ENCODE measurements at places on chromosomes 16 and 17.

- ATAC-seq: no peak
Measured at GRCh38 chr17:68346448-68346847, 55.2 kb downstream of the ARSG start.

DNA sequence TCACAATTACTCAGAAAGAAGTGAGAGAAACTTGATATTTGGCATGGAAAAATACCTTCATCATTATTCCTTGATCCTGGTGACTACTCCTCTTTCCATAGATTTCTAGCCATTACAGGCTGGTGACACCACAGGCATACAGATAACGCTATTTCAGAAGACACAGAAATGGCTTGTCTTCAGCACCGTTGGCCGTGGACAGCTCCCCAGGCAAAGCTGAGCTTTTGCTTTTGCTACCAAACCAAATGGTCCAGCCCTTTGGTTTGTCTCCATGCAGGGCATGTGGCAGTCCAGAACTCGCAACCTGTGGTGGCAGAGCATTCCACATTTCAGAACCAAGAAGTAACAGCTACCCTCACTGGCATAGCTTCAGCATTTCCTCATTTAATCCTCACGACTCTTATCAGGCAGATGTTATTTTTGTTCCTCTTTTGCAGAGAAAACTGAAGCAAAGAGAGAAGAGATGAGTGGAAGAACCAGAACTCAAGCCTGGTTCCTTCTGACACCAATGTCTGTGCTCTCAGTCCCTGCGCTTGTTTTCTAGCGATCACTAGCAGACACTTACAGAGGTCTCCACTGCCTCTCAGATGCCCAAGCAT lies 55.5 kb downstream of the HS3ST4 start:
- ATAC-seq: no peak

DNA sequence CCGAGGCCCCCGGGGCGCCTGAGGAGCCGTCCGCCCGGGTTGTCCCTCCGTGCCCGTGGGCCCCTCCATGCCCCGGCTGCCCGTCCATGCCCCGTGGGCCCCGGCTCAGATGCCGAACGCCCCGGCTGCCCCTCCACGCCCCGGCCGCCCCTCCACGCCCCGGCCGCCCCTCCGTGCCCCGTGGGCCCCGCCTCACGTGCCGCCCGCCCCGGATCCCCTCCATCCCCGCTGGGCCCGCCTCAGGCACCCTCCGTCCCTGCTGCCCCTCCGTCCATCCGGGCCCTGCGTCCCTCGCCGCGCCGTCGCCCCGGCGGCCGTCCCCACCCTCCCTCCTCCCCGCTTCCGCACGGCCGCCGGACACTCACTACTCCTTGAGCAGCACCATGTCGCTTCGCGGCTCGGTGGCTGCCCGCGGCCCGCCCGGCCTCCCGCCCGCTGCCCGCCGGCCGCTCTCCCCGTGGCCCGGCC lies 382 bp downstream of the PITPNA start:
- ATAC-seq: peak; percentile 5

DNA sequence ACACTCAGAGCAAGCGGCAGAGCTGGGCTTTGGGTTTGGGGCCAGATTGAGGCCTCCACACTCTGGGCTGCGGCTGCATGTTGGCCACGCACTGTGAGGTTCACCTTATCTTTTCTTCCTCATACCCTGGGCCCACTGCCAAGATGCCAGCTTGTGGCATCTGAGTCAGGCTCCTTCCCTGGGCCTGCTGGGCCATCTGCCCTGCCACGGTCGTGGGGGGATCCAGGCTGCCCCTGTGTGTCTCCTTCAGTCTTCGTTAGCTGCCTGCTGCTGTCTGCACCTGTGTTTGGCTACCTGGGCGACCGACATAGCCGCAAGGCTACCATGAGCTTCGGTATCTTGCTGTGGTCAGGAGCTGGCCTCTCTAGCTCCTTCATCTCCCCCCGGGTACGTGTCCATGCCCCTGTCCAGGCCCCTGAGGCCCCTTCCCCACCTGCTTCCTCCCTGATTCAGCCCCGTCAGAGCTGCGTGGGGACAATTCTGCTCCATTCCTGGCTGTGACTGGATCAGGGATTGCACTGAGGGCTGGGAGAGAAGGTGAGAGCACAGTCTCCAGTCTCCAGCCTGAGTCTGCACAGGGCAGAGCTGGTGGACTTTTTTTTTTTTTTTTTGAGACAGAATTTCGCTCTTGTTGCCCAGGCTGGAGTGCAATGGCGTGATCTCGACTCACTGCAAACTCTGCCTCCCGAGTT lies 11.2 kb downstream of the SPNS3 start:
- ATAC-seq: peak; percentile 68

- no peak for ATAC-seq
Measured at GRCh38 chr17:10251212-10251948, 53.0 kb upstream of the GAS7 start.

DNA sequence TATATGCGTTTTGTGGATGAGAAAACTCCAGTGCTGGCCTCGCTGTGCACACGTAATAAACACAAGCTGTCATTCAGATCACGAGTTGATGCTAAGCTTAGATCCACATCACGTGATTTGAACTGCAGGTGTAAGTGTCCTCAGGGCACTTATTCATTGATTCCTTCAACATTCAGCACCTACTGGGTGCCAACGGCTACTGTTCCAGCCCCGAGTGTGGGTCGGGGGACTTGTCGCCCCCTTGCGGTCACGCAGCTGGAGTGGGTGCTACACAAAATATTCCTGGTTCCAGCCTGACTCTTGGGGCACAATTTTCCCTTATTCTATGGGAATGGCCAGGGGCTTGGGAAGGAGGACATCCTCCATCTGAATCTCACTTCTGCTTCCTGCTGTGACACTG lies 29.9 kb upstream of the GINS2 start:
- no peak for ATAC-seq

- ATAC-seq: no peak
Measured at GRCh38 chr17:992933-993332, 4.0 kb upstream of the TIMM22 start.

DNA sequence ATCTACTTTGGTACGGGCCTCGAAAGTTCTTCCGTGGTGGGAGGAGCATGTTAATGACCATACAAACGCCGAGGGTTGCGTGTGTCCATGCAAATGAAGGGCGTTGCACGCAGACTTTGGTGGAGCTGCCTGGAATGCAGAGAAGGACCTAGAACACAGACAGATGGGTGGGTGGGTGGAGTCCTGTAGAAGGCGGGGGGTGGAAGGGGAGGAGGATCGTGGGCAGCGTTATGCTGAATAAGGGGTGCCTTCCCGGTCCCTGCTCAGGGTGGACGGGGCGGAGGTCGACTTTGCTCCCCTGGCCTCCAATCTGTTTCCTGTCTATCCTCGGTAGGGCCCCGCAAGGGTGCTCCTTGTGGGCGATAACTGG lies 795 bp upstream of the PAQR4 start:
- no peak for ATAC-seq

DNA sequence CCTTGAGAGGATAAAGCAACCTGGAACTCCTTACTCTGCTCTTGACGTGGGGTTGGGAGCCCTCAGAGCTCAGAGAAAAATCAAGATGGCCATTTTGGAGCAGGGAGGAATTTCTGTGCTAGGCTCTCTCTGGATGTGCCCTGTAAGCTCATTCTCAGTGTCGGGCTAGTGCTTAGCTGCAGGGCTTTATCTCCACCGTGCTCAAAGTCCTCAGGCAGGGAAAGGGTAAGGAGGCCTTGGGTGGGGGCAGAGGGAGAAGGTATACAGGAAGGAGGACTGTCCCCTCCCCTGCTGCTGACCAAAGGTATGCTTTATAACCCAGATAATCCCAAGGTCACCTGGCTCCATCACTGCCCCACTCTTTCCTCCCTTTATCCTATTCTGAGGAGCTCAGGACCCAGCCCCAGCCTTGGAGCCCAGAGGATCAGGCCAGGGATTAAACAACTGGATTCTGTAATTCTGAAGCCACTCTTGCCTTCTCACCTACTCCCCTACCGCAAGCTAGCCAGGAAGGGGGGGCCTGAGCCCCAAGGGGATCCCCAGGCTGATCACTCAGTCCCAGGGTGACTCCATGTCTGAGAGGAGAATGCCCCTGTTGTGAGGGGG lies 1.1 kb downstream of the DHRS11 start:
- peak; percentile 52 for ATAC-seq

GRCh38 chr16:57972306-57972705 lies 1.4 kb upstream of the CNGB1 start:
- no peak for ATAC-seq

- peak; percentile 10 for ATAC-seq
Measured at GRCh38 chr16:27476240-27476639, 73.5 kb downstream of the GTF3C1 start.

All from SK-N-SH treated with all-trans-retinoic acid at 6 μM for 48 hours (cell line).